ENCODE measurements at places on chromosomes 2 and 18. TPM values are rescaled to one million over a fixed set of nuclear protein-coding genes. Genes with fewer than 3 reads are reported as not detected.

DNA sequence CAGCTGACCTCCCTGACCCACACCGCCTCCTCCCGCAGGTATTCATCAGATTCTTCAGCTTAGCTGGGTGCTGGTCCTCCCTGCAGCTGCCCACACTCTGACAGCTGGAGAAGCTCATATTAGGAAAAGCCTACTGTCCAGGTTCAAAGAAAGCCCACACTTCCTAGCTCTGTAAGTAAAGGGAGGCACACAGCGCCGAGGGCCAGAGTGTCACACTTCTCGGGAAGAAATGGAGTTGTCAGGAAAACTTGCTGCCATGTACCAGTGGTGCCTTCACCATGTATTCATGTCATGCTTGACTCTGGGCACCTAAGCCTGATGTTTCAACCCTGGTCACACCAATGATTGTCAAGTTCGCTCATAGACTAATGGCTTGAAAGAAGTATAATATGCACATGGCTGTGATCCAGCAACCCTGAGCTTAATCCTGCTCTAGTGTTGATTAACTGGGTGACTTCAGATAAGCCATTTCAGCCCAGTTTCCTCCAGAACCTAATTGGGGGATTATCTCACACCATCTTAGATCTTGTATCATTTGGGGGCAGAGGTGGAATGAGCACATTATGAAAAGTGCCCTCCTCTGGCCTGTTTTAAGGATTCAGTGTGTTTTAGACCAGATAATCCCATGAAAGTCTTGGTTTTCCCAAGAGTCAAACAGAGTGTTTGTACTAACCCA is 180.3 kb upstream of the PARD3B start:
- no peak overlapping the region for H3K4me3 ChIP-seq
- H3K4me1 ChIP-seq, result peaks cover 15% of the 10 kb centered on the region
- H3K27ac ChIP-seq, result no peak overlapping the region
- H3K27me3 ChIP-seq, result no peaks in the 10 kb centered on the region
- H3K36me3 ChIP-seq, result no peaks in the 10 kb centered on the region

BBS5 gene
- 9.4 TPM for total RNA-seq

DNA sequence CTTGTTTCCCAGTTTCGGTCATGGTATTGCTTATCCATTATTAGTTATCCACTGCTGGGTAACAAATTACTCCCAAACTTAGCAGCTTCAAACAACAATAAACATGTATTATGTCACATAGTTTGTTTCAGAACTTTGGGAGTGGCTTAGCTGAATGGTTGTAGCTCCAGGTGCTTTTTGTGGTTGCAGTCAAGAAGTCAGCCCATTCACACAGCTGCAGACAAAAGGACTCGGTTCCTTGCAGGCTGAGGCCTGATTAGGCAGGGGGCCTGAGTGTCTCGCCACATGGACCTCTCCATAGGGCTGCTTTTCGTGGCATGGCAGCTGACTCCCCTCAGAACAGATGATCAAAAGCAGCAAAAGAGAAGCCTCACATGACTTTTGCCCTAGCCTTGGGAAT is 58.2 kb upstream of the ITGA4 start:
- H3K4me3 ChIP-seq, result no peak overlapping the region
- no peaks in the 10 kb centered on the region for H3K36me3 ChIP-seq
- H3K27me3 ChIP-seq, result no peaks in the 10 kb centered on the region
- no peak overlapping the region for H3K27ac ChIP-seq
- H3K4me1 ChIP-seq, result no peaks in the 10 kb centered on the region

- no peaks in the 10 kb centered on the region for H3K36me3 ChIP-seq
- H3K27me3 ChIP-seq, result no peaks in the 10 kb centered on the region
Measured at GRCh38 chr2:120399889-120400240, 53.9 kb downstream of the INHBB start.

GRCh38 chr18:10032331-10033015 is 118.7 kb downstream of the VAPA start:
- no peak overlapping the region for H3K4me3 ChIP-seq
- no peaks in the 10 kb centered on the region for H3K27me3 ChIP-seq
- DNase-seq, result no peak
- H3K4me1 ChIP-seq, result peaks cover 11% of the 10 kb centered on the region
- no peak overlapping the region for H3K27ac ChIP-seq

GRCh38 chr18:27843783-27844777 is 332.9 kb downstream of the CDH2 start:
- no peak for DNase-seq
- H3K27ac ChIP-seq, result no peak overlapping the region
- H3K36me3 ChIP-seq, result no peaks in the 10 kb centered on the region
